Stimulated activated CD8-positive, alpha-beta memory T cell treated with anti-CD3 and anti-CD28 coated beads, Interleukin-15, amount 100 ng/mL, for 24 hours (primary cell): ENCODE measurements at places on chromosomes 4 and X.

DNA sequence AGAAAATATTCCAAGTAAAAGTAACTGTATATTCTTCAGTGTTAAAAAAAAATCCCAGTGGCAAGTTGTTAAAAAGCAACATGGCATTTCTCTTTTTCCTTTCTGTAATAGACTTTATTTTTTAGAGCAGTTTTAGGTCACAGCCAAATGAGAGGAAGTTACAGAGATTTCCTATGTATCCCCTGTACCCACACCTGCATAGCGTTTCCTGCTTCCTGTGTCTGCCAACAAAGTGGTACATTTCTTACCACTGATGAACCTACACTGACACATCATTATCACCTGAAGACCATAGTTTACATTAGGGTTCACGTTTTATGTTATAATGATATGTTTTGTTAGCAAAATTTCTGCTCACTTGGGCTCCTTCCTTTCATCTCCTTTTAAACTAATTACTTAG lies 124.7 kb downstream of the GPAT3 start:
- DNase-seq: no peak

GRCh38 chr4:80587871-80588385 lies 252.4 kb downstream of the CFAP299 start:
- DNase-seq: no peak

DNA sequence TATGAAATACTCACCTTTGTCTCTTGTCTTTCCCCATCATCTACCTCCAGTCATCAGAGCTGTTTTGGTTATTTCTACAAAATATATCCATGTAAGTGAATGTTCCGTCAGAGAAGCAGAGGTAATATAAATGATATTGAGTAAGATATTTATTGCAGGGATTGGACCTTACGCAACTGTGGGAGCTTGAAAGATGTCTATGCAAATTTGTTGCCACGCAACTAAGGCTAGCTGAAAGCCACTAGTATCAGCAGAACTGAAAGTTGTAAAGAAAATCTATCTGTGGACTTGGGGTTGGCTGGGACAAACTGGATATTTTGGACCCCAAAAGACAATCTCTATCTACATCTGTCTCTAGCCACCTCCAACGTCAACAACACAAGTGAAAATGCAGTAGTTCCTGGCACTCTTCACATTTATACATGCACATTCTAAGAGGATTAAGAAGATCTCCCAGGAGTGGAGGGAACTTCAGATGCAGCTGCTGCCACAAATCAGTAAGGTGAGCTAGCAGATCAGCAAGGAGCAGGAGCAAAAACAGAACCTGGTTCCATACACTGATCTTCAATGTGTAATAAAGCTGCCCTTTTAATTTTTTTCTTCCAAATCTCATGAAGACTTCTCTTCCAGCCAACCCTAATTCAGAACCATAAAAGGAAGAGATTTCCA lies 8.5 kb upstream of the CCSER1 start:
- DNase-seq: no peak

GRCh38 chr4:184959309-184959708 lies 59.0 kb upstream of the HELT start:
- no peak for DNase-seq

- DNase-seq: no peak
These were observed 17.4 kb upstream of the MAP3K15 start for GRCh38 chrX:19532709-19533108.

GRCh38 chr4:78720204-78720603 lies 55.9 kb upstream of the BMP2K start:
- DNase-seq: no peak

- DNase-seq: no peak
These were observed 210.8 kb downstream of the MGST2 start for GRCh38 chr4:139876337-139876941.

- no peak for DNase-seq
These were observed 76.4 kb upstream of the F8A3 start for GRCh38 chrX:155534800-155535199.

GRCh38 chr4:105951198-105951597 lies 55.9 kb downstream of the NPNT start:
- no peak for DNase-seq

- DNase-seq: no peak
These were observed 103.8 kb upstream of the QRFPR start for GRCh38 chr4:121484633-121485032.

GRCh38 chrX:10474510-10474909 lies 145.9 kb downstream of the MID1 start:
- DNase-seq: no peak

- no peak for DNase-seq
These were observed 301.6 kb upstream of the DDX53 start for GRCh38 chrX:22698151-22698550.

GRCh38 chr4:93199492-93199891 lies 629.1 kb upstream of the ATOH1 start:
- no peak for DNase-seq

DNA sequence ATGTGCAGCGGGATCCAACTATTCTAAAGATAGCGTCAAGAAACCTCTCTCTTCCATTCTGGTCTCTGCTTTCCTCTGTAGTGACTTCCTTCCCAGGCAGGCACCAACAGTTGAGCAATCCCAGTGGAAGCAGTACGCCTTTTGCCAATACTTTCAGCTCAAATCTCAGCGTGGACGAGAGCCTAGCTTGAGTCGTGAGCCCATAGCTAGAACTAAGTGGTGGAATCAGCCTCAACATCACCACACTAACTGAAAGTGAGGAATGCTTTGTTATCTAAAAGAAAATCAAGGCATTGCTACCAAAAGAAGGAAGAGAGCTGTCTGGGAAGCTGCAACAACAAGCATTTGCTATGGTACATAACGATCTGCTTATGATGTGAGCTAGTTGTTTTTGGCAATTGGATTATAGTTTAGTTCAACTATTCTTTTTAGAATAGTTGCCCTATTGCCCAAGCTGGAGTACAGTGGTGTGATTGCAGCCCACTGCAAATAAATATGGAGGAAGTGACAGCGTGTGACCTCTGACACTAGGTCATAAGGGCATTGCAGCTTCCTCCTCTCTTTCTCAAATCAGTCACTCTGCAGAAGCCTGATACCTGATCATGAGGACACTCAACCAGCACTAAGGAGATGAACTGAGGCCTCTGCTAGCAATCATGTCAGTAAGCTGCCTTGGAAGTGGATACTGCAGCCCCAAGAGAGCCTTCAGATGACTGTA lies 24.7 kb upstream of the FRYL start:
- DNase-seq: no peak

- no peak for DNase-seq
These were observed 230.8 kb upstream of the FTHL17 start for GRCh38 chrX:31302573-31303075.

GRCh38 chr4:98411731-98412130 lies 150.5 kb downstream of the RAP1GDS1 start:
- DNase-seq: no peak

- DNase-seq: no peak
These were observed 25.9 kb downstream of the COL25A1 start for GRCh38 chr4:109276482-109277095.

DNA sequence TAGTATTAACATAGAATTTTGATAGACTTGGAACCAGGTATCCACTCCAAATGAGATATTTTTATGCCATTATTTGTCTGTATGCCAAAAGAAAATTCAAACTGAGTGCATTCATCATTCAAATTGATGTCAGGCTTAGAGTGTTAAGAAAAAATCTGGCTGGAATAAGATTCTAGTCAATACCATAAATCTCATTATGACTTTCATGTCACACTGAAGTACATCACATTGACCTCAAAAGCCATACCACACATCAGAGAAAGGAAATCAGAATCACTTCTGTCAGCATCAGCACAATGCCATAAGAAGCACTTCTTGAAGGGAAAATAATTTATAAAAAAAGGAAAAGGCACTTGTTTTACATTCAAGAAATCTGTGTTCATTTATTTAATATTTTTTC lies 119.0 kb upstream of the BMP3 start:
- DNase-seq: no peak
